Activated CD4-positive, alpha-beta T cell treated with anti-CD3 and anti-CD28 coated beads, Interleukin-10, Interleukin-2, amounts not matched to agents 100 ng/mL and 50 ng/mL, durations not matched to agents 16 hours and 8 hours (primary cell): ENCODE measurements at places on chromosomes 5 and 9.
A peak's percentile ranks its signal among the peaks of the same experiment; 100 is the strongest.

DNA sequence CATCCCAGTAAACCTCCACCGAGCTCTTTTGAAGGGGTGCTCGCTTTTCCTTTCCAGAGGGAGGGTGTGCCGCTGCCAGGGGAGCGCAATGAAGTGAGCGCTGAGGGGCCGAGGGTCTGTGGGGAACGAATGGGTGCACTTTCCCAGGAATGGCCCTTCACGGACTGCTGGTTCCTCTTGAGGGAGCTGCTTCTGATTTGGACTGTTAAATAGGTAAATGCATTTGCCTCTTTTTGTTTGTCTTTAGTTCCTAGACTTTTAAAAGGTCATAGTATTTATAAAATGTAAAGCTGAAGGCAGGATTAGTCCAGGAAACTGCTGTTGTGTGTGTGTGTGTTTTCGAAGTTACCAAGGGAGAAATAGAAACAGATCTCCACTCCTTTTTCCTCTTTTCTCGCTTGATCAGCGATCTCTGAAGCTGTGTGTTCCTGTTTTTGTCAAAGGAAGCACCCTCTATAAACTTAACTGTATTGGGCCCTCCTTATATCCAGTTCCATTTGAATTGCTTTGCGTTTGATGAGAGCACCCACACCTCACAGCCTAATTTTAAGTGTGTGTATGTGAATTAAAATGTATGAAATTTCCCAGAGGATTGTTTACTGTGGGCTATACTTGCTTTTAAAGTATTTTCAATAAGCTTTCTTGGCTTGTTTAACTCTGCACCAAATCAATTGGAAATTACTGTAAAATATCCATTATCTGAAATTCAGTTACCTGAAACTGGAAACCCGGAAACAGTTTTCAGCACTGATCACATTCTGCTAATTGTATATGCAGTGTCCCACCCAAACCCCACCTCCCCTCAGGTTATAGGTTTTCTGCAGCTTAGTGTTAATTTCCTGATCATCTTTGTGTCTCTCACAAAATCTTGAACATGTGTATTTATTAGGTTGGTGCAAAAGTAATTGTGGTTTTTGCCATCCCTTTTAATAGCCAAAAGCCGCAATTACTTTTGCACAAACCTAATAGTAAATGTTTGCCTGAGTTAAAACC is 966 bp downstream of the SNX2 start:
- peak; percentile 6 for DNase-seq

DNA sequence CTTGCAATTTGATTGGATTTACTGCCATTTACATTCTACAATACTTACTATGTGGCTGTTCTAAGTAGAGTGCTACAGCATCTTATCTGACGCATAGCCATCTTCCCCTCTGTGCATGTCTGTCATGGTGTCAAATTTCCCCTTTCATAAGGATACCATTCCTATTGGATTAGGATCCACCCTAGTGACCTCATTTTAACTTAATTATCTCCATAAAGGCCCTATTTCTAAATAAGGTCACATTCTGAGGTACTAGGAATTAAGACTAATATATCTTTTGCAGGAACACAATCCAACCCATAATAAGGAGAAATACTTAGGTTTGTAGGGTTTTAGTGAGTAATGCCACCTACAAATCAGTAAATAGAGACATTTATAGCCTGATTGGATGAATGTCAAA is 268.0 kb downstream of the ADAMTSL1 start:
- no peak for DNase-seq

GRCh38 chr5:5203451-5203850 is 63.3 kb downstream of the ADAMTS16 start:
- DNase-seq: no peak

GRCh38 chr9:104795082-104795481 is 31.2 kb downstream of the NIPSNAP3B start:
- no peak for DNase-seq

DNA sequence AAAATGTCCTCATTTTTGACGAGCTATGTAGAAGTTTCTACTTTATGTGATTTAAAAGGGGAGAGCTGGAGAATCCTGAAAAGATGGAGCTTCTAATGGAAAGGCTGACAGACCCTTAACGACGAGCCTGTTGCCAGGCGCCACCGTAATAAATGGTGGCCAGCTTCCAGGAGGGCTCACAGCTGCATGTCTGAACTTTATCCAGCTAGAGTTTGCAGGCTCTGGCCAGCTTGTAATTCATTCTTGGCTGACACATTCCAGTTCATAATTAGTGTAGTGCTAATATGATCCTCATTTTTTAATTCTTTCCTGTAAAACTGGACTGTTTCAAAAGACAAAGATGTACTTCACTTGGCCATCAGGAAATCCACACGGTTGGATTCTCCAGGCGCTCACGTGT is 246.7 kb downstream of the GAS1 start:
- no peak for DNase-seq

GRCh38 chr9:135040892-135041291 is 46.6 kb upstream of the OLFM1 start:
- DNase-seq: no peak

DNA sequence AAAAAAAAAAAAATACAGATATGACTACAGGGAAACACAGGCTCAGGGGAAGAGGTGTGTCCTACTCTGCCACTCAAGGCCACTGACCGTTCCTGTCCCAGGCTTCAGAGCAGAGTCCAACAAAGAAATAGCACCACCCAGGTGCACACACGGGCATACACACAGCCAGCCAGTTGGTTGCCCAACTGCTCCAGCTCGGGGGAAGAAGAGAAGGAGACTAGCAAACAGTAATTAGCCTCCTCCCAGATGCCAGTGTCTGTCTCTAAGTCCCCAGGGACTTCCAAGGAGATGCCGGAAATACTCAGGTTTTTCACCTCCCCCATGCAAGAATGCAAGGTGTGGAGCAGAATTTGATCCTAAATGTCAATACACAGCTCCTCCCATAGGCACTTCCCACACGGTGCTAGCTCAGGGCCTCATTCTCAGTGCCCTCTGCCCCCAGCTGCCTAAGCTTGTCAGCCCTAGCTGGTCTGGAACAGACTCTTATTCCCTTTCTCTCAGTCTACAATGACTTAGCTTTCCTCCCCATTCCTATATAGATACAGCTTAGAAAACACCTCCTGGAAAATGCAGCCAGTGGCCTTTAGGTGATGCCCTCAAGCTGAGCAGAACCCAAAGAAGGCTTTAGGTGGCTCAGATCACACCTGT is 1.7 kb downstream of the MYORG start:
- DNase-seq: no peak

DNA sequence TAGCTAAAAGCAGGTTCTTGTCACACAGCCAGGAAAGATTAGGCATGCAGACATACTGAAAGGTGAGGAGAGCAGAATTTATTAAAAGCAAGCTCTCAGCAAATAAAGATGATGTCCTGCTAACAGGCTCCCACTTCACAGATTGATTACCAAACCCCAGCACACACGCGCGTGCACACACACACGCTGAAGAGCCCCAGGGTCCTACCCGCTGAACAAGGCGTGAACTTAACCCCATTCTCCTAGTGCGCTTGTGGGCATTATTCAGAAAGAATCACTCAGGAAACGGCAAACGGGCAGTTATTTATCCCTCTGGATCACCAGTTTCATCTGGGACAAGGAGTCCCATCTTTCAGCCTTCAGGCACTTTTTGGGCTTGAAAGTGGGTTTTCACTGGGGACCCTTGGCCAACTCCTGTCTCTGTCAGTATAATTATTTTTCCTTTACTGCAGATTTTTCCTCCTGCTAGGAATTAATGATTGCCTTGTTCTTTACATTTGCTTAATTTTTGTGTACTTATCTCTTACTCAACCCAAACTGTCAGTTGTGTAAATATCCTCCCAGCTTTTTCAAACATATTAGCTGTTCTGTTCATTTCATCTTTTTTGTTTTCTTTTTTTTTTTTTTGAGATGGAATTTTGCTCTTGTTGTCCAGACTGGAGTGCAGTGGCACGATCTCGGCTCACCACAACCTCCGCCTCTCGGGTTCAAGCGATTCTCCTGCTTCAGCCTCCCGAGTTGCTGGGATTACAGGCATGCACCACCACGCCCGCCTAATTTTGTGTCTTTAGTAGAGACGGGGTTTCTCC is 92.6 kb downstream of the RIC1 start:
- DNase-seq: no peak

- no peak for DNase-seq
Measured at GRCh38 chr9:137076636-137077009, 694 bp upstream of the UAP1L1 start.

- no peak for DNase-seq
Measured at GRCh38 chr9:35313916-35314315, 152.1 kb downstream of the UNC13B start.

- no peak for DNase-seq
Measured at GRCh38 chr9:105445203-105445881, 2.5 kb upstream of the FSD1L start.

DNA sequence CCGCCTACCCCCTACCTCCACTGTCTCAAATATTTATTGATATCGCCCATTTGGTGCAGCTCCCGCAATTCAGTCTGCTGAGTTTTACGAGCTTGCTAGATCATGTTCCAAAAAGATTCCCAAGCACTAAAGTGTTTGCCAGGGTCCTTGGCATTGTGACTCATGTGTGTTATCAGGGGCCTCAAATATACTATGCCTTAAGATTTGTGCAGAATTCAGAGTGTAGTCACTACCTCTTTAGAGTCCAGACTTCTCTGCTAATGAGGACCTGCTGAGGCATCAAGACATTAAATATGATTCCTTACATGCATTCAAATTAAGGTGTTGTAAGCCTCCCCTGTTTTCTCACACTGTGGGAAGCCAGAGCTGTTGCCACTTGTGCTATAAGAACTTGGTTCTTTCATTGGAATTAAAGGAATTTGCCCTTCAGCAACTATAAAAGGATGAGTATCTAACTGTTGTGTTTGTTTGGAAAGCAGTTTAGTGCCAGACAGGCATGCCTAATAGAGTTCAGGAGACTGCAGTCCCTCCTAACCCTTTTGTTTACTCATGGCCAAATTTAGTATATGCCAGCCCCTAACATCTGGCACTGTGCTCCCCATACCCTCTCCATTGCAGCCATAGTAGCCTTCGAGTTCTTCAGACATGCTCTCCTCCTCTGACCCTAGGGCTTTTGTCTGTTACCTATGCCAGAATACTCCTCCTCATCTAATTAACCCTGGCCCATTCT is 316.4 kb downstream of the NR3C1 start:
- DNase-seq: no peak

DNA sequence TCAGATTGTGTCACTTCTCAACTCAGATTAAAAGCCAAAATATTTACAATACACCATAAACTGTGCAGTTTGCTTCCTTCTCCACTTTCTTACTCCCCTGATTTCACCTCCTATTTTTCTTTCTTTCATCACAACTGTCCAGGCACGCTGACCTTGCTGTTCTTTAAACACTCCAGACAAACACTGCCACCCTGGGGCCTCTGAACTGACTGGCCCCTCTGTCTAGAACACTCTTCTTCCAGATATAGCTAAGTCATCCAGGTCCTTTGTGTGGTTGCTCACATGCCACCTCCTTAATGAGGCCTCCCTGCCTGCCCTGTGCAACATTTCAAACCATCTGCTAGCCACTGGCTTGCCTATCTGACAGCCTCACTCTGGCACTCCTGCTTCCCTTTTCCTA is 46.6 kb downstream of the ATG10 start:
- DNase-seq: no peak

- no peak for DNase-seq
Measured at GRCh38 chr9:71733176-71733575, 35.1 kb downstream of the CEMIP2 start.

DNA sequence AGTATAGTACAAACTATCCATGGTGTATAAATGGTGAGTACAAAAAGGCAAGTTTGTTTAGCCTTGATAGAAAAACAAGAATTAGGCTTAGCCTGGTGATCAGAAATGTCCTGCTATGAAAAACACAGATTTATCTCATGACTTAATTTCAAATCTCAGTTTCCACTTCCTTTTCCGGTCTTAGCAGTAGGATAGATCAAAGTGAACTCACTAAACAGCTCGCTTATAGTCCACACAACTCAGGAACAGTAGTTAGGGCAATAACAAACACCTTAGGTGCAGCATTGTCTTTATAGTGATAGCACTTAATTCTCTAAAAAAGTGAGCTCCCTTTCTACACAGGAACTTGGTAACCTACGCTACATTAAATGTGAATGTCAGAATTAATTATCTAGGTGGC is 11.4 kb downstream of the GOLGA1 start:
- peak; percentile 10 for DNase-seq

DNA sequence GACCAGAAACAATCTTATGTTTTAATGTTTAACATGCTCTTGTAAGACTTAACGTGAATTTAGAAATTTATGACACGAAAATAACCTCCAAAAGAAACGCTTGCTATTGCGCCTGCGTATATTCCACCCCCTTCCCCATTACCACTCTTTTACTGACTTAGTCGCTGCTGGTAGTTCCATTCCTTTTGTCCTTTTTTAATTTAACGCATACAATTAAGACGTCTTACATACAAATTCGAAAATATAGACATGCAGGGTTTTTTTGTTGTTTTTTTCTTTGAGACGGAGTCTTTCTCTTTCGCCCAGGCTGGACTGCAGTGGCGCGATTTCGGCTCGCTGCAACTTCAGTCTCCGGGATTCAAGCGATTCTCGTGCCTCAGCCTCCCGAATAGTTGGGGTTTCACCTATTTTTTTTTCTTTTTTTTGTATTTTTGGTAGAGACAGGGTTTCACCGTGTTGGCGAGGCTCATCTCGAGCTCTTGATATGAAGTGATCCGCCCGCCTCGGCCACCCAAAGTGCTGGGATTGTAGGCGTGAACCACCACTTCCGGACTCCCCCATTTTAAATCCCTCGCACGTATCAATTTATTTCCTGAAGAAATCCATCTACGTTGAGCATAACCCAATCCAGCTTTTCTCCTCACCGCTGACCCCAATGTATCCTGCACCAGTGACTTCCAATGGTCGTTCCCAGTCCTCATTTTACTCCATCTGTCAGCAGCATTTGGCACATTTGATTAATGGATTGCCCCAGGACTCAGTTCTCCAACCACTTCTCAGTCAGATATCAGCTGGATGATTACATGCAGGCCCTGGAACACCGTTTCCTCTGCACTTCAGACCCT is 684 bp upstream of the MED7 start:
- DNase-seq: peak; percentile 70

DNA sequence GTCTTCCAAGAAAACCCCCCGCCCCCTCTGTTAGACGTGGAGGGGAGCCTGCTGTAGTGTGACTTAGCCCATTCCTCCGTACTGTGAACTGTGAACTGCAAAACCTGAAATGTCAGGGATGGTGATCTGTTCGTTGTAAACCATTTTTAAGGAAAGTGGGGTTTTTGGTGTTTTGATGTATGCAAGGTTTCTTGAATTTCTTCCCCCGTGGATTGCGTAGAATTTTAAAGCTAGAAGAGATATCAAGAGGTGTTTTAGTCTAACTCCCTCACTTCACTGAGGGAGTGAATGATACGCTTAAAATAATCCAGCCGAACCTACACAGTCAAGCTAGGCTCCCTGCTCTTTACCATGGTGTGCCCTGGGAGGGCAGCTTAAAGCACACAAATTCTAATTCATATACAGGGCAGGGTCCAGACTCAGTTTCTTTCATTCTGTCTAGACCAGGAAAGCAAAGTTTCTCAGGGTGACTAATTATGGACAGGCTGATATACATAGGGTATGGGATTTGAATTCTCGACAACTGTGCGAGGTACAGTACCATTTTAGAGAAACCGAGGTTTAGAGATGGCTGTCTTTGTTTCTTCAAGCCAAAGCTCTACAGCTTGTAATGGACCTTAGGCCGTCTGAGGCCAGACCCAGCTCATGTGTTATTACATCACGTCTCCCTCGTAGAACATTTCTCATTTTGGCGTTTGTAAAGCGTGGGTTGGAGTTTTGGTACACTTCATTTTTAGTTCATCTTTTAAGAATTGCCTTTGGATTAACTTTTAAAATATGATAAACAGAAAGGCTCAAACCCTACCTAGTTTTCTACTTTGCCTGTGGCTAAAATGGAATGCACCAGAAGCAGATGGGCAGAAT is 2.7 kb downstream of the PTGER4 start:
- peak; percentile 56 for DNase-seq

GRCh38 chr5:110590187-110590586 is 136.3 kb downstream of the TMEM232 start:
- peak; percentile 2 for DNase-seq
